Karpas-422 (cell line): ENCODE measurements at places on chromosomes 12 and 14. TPM values are rescaled to one million over a fixed set of nuclear protein-coding genes. Genes with fewer than 3 reads are reported as not detected.

- no peaks in the 10 kb centered on the region for H3K27me3 ChIP-seq
- no peak overlapping the region for H3K27ac ChIP-seq
- DNase-seq, result no peak
- no peaks in the 10 kb centered on the region for H3K4me1 ChIP-seq
Observed at GRCh38 chr12:15735837-15736615, 53.2 kb downstream of the EPS8 start.

- DNase-seq, result no peak
- no peaks in the 10 kb centered on the region for H3K36me3 ChIP-seq
- no peak overlapping the region for H3K27ac ChIP-seq
- peaks cover under 1% of the 10 kb centered on the region; the same call in 1 of the 2 replicates for H3K4me1 ChIP-seq
- no peaks in the 10 kb centered on the region for H3K27me3 ChIP-seq
Observed at GRCh38 chr12:47282206-47282605, 202.4 kb upstream of the AMIGO2 start.

GRCh38 chr12:113896194-113896593 lies 69.9 kb downstream of the RBM19 start:
- no peak overlapping the region for H3K27ac ChIP-seq
- DNase-seq, result no peak
- H3K4me1 ChIP-seq, result no peaks in the 10 kb centered on the region
- H3K4me3 ChIP-seq, result no peak overlapping the region
- H3K27me3 ChIP-seq, result no peaks in the 10 kb centered on the region

- H3K4me3 ChIP-seq, result no peak overlapping the region
- H3K4me1 ChIP-seq, result no peaks in the 10 kb centered on the region
- no peak overlapping the region for H3K27ac ChIP-seq
- no peak for DNase-seq
- H3K36me3 ChIP-seq, result no peaks in the 10 kb centered on the region
Observed at GRCh38 chr12:13387101-13387500, 190.6 kb downstream of the EMP1 start.

- H3K4me1 ChIP-seq, result peaks cover 45% of the 10 kb centered on the region
- H3K27me3 ChIP-seq, result no peaks in the 10 kb centered on the region
- peak overlapping the region; percentile 18; the same call in 1 of the 2 replicates for H3K27ac ChIP-seq
- peak; percentile 62 for DNase-seq
- no peak overlapping the region for H3K4me3 ChIP-seq
Observed at GRCh38 chr14:77580964-77581505, 35.4 kb downstream of the SPTLC2 start.

CIDEB gene
- total RNA-seq, result 7.1 and 9.9 TPM in 2 replicates

GRCh38 chr14:59677771-59678231 lies 101.2 kb upstream of the CCDC175 start:
- no peak overlapping the region for H3K27ac ChIP-seq
- DNase-seq, result no peak
- no peak overlapping the region for H3K4me3 ChIP-seq
- H3K27me3 ChIP-seq, result no peaks in the 10 kb centered on the region
- no peaks in the 10 kb centered on the region for H3K36me3 ChIP-seq
- H3K4me1 ChIP-seq, result no peaks in the 10 kb centered on the region

DNA sequence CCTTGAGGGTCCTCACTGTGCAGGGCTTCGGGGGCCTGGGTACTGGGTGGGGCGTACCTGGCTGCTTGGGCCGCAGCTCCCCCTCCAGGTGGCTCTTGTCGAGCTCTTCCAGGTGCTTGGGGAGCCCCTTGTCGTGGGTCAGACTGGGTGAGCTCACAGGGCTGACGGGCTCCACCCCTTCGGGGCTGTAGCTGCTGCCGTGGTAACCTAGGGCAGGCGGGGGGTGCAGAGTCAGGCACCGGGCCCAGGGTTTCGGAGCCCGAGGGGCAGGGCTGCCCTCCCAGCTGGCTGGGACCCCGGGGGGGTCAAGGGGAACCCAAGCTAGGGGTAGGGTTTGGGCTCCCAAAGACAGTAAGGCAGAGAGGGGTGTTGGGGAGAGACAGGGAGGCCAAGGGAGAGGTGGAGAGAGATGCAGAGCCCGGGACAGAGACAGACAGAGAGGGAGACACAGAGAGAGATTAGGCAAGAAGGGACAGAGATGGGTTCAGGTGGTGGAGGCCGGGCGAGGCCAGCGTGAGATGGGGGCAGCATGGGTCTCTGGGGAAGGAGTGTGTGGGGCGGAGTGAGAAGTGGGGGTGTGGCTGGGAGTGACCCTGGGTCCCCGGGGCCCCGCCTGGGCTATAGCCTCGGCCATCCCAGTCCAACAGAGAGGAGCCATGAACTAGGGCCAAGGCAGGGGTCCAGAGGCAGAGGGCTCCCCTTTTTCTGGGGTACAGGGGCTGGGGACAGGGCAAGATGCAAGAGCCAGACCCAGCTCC lies 40.7 kb downstream of the RFLNA start:
- peaks cover 44% of the 10 kb centered on the region for H3K36me3 ChIP-seq
- H3K4me3 ChIP-seq, result no peak overlapping the region
- H3K27ac ChIP-seq, result no peak overlapping the region
- DNase-seq, result no peak
- no peaks in the 10 kb centered on the region for H3K27me3 ChIP-seq
- no peaks in the 10 kb centered on the region for H3K4me1 ChIP-seq

SYCP3 gene
- not detected in 2 replicates for total RNA-seq

GRCh38 chr14:66652525-66653106 lies 144.7 kb downstream of the GPHN start:
- no peak overlapping the region for H3K27ac ChIP-seq
- 0 out of 2 replicates have a peak, but pooled peaks cover 2% of the 10 kb centered on the region for H3K27me3 ChIP-seq
- no peak for DNase-seq
- no peaks in the 10 kb centered on the region for H3K4me1 ChIP-seq
- no peaks in the 10 kb centered on the region for H3K36me3 ChIP-seq

DNA sequence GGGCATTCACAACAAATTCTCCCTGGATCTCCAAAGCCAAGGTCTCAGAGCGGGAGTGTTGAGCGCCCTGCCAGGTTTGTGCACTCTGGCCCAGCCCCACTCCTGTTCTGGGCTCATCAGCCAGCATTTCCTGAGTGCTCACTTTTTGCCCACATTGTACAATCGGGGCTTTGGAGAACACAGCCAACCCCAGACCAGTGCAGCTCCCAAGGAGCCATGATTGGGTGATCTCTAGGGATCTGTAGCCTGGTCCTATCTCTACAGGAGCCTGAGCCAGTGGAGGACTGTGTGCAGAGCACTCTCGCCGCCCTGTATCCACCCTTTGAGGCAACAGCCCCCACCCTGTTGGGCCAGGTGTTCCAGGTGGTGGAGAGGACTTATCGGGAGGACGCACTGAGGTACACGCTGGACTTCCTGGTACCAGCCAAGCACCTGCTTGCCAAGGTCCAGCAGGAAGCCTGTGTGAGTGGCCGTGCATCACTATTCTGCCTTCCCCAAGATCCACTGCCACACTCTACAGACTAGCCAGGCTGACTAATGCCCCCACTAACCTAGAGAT lies 2.8 kb downstream of the ARHGEF40 start:
- no peak for DNase-seq
- peaks cover 3% of the 10 kb centered on the region; the same call in 1 of the 2 replicates for H3K27me3 ChIP-seq
- H3K4me1 ChIP-seq, result peaks cover 26% of the 10 kb centered on the region
- no peaks in the 10 kb centered on the region for H3K36me3 ChIP-seq
- no peak overlapping the region for H3K27ac ChIP-seq
- no peak overlapping the region for H3K4me3 ChIP-seq

ARHGDIB gene
- 503 and 765 TPM in 2 replicates for total RNA-seq

DNA sequence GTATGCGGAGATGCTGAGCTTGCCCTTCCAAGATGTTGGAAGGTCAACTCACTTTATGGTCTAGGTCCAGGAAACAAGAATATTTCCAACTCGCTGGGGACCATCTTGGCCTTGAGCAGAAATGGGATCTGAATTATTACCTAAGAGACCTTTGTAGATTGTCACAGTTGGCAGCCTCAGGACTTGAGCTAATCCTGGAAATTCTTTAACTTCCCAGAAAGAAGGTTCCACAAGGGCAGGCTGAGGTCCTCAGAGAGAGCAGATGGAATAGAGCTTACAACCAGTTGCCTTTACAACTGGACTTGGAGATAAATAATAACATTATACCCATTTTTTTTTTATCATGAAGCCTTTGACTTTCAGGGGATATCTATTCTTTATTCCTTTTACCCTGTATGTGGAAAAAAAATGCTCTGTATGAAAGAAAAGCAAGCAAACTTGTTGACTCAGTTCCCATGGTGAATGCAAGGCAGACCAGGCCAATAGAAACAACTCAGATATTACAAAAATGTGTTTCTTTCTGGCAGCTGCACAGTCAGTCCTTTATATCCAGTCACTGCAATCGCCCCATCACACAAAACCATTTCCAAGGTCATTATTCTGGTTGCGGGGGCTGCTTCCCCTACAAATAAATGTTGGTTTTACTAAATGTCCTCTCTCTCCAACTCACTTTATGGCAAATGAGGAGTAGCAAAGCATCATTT lies 401.4 kb downstream of the ZFP36L1 start:
- no peak overlapping the region for H3K4me3 ChIP-seq
- no peak overlapping the region for H3K27ac ChIP-seq
- H3K27me3 ChIP-seq, result 0 out of 2 replicates have a peak, but pooled peaks cover 4% of the 10 kb centered on the region
- no peaks in the 10 kb centered on the region for H3K36me3 ChIP-seq
- DNase-seq, result no peak

- H3K27me3 ChIP-seq, result no peaks in the 10 kb centered on the region
- peaks cover 11% of the 10 kb centered on the region for H3K36me3 ChIP-seq
Observed at GRCh38 chr14:24133735-24134134, 2.3 kb upstream of the PSME1 start.

- no peak overlapping the region for H3K4me3 ChIP-seq
- peaks cover 48% of the 10 kb centered on the region for H3K36me3 ChIP-seq
- H3K27ac ChIP-seq, result no peak overlapping the region
- H3K4me1 ChIP-seq, result no peaks in the 10 kb centered on the region
Observed at GRCh38 chr14:74667758-74668157, 45.1 kb downstream of the AREL1 start.

GPR137C gene
- 0.22 and 0.26 TPM in 2 replicates for total RNA-seq

ZDHHC22 gene
- total RNA-seq, result not detected in 2 replicates

DNA sequence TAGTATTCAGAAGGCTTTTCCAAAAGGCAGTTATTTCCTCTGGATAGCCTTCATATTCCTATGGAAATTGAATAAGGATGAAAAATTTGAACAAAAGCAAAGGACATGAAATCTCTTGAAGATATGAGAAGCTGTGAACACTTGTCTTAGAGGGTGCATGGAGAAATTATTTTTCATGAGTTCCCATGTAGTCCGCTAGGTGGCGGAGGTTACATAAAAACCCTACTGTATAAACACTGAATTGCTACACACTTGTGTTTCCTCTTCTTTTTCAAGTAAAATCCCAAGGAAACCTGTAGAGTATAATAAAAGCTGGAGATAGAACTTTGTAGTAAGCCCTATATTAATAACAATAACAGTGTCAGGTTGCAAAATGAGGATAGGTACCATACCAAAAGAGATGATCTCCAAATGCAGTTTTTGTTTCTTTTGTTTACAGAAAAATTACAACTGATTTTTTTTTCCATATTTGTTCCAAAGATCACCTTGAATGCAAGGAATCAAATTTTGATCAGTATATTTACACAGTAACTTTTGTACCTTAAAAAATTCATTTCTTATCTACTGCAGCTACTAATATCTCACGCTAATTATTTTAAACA lies 37.8 kb upstream of the OR4E1 start:
- peak; percentile 89 for DNase-seq
- no peaks in the 10 kb centered on the region; the same call in 1 of the 2 replicates for H3K36me3 ChIP-seq
- H3K27ac ChIP-seq, result no peak overlapping the region

- peaks cover 11% of the 10 kb centered on the region; the same call in 1 of the 2 replicates for H3K4me1 ChIP-seq
- H3K4me3 ChIP-seq, result no peak overlapping the region
- H3K27ac ChIP-seq, result no peak overlapping the region
- no peaks in the 10 kb centered on the region for H3K36me3 ChIP-seq
- no peaks in the 10 kb centered on the region; the same call in 1 of the 2 replicates for H3K27me3 ChIP-seq
Observed at GRCh38 chr14:86790408-86791364, 1202.3 kb downstream of the GALC start.

GRCh38 chr12:123573870-123574269 lies 10.5 kb upstream of the TMED2 start:
- no peak overlapping the region for H3K4me3 ChIP-seq
- H3K36me3 ChIP-seq, result no peaks in the 10 kb centered on the region
- no peak overlapping the region for H3K27ac ChIP-seq
- DNase-seq, result no peak
- H3K4me1 ChIP-seq, result peaks cover 3% of the 10 kb centered on the region; the same call in 1 of the 2 replicates

GRCh38 chr12:80068173-80068572 lies 31.2 kb upstream of the OTOGL start:
- no peaks in the 10 kb centered on the region for H3K27me3 ChIP-seq
- no peak overlapping the region for H3K4me3 ChIP-seq
- H3K36me3 ChIP-seq, result no peaks in the 10 kb centered on the region
- no peaks in the 10 kb centered on the region for H3K4me1 ChIP-seq
- no peak for DNase-seq

- H3K27me3 ChIP-seq, result no peaks in the 10 kb centered on the region
- no peak for DNase-seq
- peaks cover 19% of the 10 kb centered on the region; the same call in 1 of the 2 replicates for H3K36me3 ChIP-seq
- peaks cover 46% of the 10 kb centered on the region for H3K4me1 ChIP-seq
- no peak overlapping the region for H3K4me3 ChIP-seq
Observed at GRCh38 chr12:64699504-64700115, 59.6 kb downstream of the GNS start.

GRCh38 chr14:31026077-31026449 lies at the start of gene STRN3:
TSS of gene STRN3 (minus strand) at chr14:31026379. CDS start at chr14:31026185, 194 bp downstream.
- peak within 1 kb of the TSS; percentile 78 for H3K4me3 ChIP-seq
- peak within 1 kb of the TSS; percentile 88 for H3K27ac ChIP-seq
- no peaks in the 10 kb centered on the region for H3K27me3 ChIP-seq
- H3K4me1 ChIP-seq, result peaks cover 28% of the 10 kb centered on the region
- H3K36me3 ChIP-seq, result peaks cover 20% of the 10 kb centered on the region
- DNase-seq, result no peak

DNA sequence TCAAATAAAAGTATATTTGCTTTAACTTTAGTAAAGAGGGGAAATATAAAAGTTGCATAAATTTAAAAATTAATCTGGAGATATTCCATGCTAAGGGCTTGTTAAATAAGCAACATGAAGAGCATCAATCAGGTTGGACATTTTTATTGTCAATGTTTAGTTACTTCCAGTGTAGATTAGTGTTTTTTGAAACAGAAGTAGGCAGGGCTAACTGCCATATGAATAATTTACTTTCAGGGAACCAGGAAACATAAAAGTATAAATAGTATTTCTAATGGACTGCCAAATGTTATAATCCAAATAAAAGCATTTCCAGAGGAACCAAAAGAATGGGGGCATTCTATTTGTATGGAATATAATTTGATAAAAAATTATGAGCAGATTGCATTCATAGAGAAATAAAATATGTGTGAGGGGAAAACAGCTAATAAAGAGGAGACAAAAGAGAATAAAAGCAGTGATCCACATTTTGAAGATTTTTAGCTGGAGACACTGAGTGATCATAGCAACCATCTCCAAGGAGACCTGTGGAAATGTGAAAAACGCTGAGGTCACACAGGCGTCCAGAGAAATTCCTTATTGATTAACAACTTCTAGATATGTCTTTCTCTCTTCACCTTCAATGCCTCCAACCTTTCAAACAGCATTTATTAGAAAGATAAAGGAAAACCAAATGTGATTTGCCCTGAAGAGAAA lies 70.8 kb downstream of the SRGAP1 start:
- no peaks in the 10 kb centered on the region for H3K36me3 ChIP-seq
- H3K27me3 ChIP-seq, result 0 out of 2 replicates have a peak, but pooled peaks cover 2% of the 10 kb centered on the region
- peaks cover 23% of the 10 kb centered on the region for H3K4me1 ChIP-seq
- H3K4me3 ChIP-seq, result no peak overlapping the region

DNA sequence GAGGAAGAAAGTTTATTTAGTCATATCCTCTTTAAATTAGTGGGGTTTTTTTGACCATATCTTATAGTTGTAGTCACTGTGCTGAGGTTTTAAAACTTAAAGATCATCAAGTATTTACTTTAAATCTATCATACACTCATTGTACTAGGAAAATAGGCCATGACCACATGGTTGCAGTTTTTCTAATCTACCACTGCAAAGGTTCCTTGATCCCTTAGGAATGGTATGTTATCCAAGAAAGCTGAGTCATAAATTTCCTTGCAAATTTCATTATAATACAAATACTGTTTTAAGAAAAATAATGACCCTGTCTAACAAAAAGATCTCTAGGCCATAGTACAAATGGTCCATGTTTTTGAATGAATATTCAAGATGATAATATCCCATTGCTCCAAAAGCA lies 74.7 kb downstream of the DBX2 start:
- H3K36me3 ChIP-seq, result no peaks in the 10 kb centered on the region
- H3K27me3 ChIP-seq, result no peaks in the 10 kb centered on the region
- no peaks in the 10 kb centered on the region for H3K4me1 ChIP-seq
